ENCODE measurements at places on chromosomes 3 and 15. TPM values are rescaled to one million over a fixed set of nuclear protein-coding genes. Genes with fewer than 3 reads are reported as not detected.

- DNase-seq: no peak
Observed at GRCh38 chr15:79970181-79970580, 815 bp downstream of the BCL2A1 start.

GRCh38 chr3:134239538-134239937 lies 11.1 kb downstream of the RYK start:
- no peak for DNase-seq

DNA sequence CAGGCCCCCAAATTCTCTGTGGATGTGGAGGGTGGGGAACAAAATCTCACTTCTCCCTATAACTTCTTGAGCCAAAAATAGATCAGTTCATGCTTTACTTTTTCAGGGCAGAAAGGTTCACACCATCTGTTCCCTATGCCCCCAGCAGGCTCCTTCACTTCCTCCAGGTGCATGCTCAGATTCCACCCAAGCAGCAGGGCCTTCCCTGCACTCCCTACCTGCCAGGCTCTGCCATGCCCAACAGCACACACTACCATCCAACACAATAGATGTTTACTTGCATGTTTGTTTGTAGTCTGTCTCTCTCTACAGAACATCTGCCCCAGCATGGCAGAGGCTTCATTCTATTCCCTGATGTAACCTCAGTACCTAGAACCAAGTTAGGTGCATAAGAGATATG lies 43.3 kb downstream of the GABRB3 start:
- DNase-seq: no peak

DNA sequence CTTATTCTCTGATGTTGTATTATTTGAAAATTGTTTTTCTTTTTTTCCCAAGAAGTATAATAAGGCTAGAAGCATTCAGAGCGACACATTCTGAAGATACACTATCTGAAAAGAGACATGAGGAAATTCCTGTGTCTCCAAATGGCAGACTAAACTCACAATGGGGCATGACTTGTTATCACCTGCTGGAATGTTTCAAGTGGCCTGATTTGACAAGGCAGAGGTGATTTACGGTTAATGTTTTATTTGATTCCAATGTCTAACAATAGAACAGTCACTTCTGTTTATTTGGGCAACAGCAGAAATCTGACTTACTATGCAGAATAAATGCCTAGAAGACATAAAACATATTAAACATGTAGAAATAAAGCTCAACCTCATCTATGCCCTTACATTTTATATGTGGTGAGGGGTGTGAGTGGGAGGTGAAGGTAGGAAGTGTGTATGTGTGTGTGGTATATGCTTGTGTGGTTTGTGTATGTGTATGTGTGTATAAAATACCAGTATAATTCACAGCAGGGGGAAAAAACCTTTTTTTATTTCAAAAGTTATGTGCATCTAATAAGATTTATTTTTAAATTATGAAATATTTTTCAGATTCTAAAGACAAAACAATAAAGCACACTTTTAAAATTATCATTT lies 1051.7 kb downstream of the ROBO2 start:
- no peak for DNase-seq

DNA sequence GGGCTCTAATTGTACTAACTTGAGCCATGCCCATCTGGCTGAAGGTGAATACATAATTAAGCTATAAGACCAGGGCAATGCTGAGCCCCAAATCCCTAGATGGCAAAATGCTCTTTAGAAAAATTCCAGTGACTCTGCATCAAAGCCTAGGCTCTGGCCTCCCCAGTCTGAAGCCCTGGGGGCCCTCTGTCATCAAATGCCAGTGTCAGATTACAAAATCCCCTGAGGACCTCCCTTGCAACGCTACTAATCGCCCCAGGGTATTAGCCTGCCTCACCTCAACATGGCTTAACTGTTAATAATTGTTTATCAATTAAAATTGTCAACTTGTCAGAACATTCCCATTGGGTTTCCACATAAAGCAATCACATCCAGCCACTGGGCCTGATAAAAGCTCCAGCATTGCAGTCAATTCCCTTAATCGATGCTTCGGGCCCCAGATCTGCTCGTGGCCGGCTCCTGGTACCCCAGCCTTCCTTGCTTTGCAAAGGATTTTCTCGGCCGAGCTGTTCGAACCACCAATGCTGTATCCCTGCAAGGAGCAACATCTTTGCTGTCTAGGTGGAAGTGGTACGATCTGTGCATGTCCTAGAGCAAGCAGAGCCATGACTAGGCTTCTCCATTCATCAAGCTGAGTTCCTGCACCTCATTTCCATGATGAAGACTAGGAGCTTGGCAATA lies 151.7 kb downstream of the MEGF11 start:
- DNase-seq: no peak

DNA sequence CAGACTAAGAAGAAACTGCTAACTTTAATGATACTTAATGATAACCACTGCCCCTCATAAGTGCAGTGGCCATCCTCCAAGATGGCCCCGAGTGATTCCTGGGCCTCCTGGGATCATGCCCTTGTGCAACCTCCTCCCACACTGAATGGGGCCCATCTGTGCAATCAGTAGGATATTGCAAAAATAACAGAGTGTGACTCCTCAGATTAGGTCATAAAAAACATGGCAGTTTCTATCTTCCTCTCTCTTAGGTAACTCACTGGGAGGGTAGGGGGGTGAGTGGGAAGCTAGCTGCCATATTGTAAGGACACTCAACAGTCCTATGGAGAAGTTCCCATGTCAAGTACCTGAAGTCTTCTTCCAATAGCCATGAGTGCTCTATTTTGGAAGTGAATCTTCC lies 173.0 kb downstream of the SHQ1 start:
- no peak for DNase-seq

GRCh38 chr15:72131922-72132321 lies 13.7 kb downstream of the SENP8 start:
- no peak for DNase-seq

GRCh38 chr3:94544131-94544789 lies 481.4 kb downstream of the NSUN3 start:
- DNase-seq: no peak

DNA sequence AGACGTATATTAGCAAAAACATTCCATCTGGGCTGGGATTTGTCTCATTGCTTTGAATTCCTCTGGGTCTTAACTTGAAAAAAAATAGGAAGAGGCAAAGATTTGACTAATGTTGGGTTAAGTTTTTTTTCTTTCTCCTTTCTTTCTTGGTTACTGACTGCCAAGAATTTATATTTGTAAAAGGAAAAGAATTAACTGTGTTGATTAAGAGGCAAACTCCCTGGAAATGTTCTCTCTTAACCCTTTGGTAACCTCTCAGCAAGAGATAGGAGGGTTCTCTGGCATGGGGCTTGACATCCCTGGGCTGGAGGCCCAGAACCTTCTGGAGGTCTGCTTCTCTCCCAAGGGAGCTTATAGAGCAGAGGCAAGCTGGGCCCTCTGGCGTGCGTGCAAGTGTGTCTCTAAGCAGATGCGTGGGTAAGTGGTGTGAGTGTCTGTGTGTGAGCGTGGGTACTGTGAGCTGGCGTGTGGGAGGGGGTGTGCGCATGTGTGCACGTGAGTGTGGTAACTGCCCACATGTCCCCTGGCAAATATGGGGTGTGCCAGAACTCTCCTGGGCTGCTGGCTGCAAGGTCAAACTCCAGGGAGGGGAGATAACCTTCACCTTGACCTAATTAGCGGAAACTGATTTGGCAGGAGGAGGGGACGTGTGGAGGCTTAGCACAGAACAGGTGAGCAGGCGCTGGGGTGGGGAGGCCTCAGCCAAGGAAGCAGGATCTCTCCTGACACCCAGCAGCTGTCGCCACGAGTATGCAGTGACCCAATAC lies 49.4 kb upstream of the MAGEF1 start:
- no peak for DNase-seq

DNA sequence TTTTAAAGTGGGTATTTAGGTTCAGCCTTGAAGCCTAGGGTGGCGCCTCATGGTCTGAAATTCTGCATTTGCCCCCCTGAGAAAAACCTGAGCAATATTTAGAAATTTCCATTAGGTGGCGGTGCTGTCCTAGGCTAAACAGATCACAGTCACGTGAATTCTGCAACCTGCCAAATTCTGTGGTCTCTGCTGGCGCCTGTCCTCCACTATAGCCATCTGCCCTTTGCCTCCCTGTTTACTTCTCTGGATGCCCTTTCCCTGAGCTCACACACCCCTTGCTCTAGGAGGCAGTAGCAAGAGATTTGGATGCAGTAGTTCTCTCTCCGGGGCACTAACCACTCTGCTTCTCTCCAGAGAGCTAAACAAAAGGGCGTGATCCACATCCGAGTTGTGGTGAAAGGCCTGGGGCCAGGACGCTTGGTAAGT lies 9.1 kb downstream of the MRPS11 start:
- peak; percentile 43 for DNase-seq

DNA sequence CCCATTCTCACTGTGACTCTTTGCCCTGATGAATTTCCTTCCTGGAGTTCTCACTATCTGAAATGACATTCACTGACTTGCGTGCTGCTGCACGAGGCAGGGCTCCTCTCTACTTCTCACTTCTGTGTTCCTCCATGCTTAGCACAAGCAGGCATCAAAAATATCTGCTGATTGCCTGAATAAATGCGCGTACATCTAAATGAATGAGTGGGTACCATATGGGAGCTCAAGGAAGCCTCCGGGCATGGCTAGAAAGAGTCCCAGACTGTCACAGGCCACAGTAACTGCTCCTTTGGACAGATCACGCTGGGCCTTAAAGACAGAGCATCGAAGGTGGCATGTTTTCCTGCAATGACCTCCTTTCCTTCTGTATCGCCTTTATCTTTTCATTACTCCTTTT lies 31.6 kb downstream of the HCN4 start:
- DNase-seq: no peak

DNA sequence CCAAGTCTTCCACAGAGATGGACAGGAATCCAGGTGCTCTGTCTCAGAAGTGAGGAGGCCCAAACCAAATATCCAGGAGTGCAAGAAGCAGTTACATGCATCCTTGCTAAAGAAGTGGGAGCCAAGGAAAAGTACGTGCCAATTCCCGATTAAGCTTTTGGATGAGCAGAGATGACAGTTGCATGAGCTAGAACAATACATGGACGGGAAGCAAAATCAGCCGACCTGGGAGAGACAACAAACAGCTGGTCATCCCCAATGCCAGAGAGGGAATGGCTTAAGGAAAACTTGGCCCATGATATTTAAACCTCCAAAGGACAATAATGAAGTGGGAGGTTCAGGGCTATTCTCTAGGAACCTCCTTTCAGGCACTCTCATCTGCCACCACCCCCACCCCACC lies 86.0 kb upstream of the ABHD17C start:
- DNase-seq: no peak

- DNase-seq: no peak
Observed at GRCh38 chr3:85571835-85572234, 613.0 kb downstream of the CADM2 start.

- no peak for DNase-seq
Observed at GRCh38 chr3:132973441-132973840, 64.8 kb upstream of the TMEM108 start.

DNA sequence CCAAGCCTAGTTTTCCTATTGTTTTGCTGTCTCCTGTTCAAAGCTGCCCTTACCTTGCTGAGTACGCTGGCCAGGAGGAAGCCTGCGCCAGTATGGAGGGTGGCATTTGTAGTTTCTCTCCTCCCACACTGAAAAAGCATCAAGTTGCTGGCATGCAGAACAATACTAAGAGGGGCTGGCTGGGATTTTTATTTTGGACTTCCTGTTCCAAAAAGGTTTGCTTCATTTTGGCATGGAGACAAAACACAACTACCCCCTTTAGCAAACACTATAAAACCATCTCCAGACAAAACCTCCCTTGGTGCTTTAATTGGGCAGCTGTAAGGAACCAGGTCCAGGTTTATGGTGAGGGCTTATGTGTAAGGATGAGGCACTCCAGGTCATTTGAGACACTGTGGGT lies 457.6 kb downstream of the PDCD6IP start:
- DNase-seq: no peak

Gene SLC15A2
- 14.4 TPM for total RNA-seq

Gene ZDHHC23
- total RNA-seq: 72.6 TPM

Gene CCR4
- 0.12 TPM for total RNA-seq

Gene SETD5
- total RNA-seq: 209 TPM

Gene KIF23
- total RNA-seq: 0.30 TPM

Gene ASB14
- total RNA-seq: not detected

Measured in B cell (primary cell).